ENCODE measurements at places on chromosomes 12 and 14.

DNA sequence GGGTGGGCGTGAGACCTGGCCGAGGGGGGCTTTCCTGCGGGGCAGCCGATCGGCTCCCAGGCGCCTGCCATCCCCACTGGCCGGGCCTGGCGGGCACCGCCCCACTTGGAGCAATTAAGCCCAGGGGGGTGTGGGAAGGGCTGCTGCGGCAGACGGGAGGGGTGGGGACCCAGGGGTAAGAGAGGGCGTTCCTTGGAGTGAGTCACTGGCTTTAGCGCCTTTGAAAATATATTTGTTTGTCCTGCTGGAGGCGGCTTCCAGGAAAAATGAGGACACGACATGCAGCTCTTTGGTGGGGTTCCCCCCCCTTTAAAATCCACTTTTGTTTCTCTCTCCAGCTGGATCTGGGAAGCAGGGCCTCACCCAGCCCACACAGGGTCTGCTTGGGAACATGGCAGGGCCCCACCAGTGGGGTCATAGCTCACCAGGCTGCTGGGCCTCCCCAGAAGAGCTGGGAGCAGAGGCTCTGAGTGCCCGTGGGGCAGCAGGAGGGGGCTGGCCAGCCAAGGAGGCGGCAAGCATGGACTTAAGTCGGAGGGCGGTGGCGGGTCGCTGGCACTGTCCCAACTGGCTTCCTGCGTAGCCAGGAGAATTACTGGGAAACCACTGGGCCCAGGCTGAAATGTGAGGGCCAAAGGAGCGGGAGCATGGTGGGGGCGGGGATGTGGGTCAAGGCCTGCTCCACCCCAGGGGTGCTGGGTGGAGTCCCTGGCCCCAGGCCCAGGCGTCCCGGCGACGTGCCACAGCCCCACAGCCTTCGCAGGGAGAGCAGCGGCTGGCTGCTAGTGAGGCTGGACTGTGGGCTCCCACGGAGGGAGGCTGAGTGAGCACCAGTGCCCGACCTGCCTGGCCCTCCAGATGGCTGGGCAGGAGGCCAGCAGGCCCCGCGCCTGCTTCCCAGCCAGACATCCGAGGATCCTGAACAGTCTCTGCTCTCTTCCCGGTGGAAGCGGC is 128.0 kb downstream of the RFLNA start:
- DNase-seq = no peak

DNA sequence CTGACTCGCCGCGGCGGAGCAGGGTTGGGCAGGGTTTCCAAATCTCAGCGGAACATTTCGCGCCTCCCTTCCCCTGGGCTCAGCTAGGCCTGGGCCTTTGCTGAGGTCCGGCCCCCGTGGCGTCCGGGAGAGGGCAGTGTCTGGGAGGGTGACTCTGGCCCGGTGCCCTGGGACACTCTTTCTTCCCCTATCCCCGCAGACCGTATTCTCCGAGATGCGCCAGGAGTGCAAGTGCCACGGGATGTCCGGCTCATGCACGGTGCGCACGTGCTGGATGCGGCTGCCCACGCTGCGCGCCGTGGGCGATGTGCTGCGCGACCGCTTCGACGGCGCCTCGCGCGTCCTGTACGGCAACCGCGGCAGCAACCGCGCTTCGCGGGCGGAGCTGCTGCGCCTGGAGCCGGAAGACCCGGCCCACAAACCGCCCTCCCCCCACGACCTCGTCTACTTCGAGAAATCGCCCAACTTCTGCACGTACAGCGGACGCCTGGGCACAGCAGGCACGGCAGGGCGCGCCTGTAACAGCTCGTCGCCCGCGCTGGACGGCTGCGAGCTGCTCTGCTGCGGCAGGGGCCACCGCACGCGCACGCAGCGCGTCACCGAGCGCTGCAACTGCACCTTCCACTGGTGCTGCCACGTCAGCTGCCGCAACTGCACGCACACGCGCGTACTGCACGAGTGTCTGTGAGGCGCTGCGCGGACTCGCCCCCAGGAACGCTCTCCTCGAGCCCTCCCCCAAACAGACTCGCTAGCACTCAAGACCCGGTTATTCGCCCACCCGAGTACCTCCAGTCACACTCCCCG is 3.0 kb downstream of the WNT1 start:
- peak; percentile 59 for DNase-seq

DNA sequence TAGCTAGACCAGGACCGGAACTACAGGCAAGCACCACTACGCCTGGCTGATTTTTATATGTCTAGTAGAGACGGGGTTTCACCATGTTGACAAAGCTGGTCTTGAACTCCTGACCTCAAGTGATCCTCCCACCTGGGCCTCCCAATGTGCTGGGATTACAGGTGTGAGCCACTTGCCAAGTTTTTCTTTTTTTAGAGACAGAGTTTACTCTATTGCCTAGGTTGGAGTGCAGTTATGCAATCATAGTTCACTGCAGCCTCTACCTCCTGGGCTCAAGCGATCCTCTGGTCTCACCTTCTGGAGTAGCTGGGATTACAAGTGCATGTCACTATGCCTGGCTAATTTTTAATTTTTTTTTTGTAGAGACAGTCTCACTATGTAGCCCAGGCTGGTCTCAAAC is 201.5 kb upstream of the TBX3 start:
- DNase-seq = no peak

DNA sequence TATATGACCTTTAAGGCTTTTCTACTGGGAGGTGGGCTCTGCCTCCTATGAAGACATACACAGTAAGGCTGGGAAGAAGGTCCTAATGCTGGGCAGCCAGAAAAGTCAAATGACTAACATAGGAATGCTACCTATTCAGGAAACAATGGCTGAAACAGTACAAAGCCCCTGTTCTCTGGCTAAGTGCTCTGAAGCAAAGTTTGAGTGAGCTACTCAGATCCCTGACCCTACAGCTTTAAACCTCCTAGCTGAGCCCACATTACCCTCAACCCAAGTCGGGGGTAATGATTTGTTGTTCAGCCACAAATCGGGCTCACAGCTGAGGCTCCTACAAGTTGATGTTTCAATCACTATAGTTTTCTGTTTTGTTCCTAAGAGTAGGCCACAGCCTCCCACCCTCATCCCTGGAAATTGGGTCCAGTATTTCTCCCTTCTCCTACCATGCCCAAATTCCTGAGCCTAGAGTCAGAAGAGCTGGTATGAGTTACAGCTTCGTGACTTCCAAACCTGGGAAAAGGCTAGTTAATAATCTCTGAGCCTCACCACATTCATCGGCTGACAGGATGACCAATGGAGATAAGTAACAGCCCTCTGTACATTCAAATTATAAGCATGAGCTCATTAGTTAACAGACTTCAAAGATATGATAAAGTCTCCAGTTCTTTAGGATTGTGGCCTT is 46.5 kb downstream of the BTBD7 start:
- DNase-seq = no peak

- no peak for DNase-seq
Measured at GRCh38 chr12:5201554-5202218, 158.0 kb downstream of the KCNA5 start.

- no peak for DNase-seq
Measured at GRCh38 chr12:76060111-76060510, 24.4 kb downstream of the NAP1L1 start.

DNA sequence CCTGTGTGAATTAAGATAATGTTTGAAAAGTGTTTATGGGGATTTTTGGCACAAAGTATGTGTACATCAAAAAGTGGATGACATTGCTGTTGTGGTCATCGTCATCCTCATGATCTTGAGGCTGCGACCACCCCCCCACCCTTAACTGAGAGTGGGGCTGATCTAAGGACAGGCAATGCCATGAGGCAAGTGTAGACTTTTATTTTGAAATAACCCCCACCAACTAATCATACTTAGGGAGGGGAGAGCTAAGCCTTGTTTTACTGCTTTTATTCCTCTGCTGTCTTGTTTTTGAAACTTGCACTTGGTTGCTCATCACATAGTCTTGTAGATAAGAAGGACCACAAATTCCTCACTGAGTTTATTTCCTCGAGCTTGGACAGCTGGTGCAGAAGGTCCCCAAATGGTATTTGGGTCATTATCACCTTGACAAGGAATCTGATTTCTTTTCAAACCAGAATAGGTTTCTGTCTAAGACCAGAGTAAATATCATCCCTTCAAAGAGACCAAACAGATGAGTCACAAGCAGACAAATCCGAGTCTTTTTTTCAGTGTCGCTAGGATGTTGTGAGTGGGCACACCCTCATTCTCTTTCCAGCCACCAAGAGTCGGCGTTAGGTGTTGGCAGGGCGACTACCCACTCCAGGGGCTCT is 23.9 kb upstream of the SMOC1 start:
- DNase-seq = no peak
